Stimulated activated CD8-positive, alpha-beta memory T cell treated with anti-CD3 and anti-CD28 coated beads, Interleukin-2, amount 100 ng/mL, for 48 hours (primary cell): ENCODE measurements at places on chromosomes 2 and 18.

DNA sequence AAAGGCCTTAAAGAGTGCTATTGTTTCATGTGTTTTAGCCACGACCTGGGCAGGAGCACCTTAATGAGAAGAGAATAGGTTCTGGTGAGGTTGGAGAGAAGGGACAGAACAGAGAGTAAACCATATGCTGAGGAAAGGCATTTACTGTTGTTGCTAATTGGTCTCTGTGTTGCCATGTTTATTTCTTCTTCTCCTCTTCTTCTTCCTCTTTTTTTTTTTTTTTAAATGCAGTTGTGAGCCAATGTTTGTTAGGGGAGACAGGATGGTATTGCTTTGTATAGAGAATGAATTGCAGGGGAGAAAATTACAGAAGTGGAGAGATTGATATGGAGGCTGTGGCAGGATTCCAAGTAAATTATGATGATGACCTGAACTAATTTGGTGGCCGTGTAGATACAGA is 2.6 kb downstream of the SCN9A start:
- no peak for DNase-seq

GRCh38 chr2:46653539-46653938 is 174.2 kb downstream of the TMEM247 start:
- no peak for DNase-seq

DNA sequence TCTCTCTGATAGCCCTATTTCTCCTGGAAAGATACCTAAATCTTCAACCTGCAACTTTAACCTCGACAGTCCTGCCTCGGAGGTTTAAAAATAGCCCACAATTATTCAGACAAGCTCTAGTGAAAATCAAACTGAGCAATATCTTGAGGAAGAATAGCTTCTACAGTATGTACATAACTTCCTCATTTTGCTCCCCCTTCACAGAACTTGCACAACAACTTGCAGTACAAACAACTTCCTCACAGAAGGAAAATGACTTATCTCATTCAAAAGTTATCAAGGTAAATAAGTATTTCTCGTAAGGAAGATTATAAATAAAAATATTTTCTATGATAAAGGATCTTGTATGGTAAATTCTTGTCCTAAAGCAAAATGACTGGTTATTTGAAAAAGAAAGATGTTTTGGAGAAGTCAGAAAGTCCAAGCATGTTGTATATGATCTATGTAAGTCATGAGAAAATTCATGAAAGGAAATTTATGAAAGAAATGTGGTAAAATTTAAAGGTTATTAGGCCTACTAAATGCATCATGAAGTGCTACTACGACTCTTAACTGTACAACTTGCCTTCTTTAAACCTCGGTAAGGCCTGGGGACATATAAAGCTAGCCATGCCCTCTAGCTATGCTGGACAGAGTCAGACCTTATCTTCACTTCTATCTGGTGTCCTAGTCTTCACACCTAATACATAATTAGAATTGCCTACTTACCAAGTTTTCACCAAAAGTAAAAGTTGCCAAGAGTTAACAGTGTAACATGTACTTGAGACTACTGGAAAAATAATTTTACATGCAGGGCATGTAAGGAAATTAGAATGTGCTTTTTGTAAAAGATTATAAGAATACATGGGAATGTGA is 394.5 kb downstream of the DLGAP1 start:
- no peak for DNase-seq

GRCh38 chr2:165109915-165110314 is 93.9 kb downstream of the SCN3A start:
- no peak for DNase-seq

GRCh38 chr18:37429791-37430190 is 135.8 kb downstream of the CELF4 start:
- DNase-seq = no peak

DNA sequence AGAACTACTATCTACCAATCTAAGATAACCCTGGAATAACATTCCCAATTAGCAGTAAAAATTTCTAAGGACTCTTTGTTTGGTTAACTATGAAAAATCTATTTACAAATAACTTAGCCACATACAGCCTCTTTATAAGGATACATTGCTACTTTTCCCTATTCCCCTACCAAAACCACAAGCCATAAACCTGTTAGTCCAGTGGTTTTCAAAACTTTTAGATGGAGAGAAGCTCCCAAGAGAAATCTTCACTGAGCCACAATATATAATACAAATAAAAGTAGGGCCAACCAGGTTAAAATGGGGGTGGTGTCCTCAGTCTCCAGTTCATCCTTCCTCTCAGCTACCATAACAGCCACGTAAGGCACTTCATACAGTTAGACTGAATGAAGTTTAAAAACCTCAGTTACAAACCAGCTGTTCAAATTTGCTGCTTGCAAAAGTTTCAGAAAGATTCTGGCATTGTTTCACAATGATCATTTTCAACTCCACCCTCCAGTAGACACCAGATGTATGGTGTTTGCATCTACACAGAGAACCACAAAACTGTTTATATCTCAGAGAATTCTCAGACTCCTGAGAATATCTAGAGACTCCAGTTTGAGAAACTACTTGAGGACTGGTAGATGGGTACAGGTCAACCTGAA is 26.0 kb downstream of the SOS1 start:
- DNase-seq = no peak

DNA sequence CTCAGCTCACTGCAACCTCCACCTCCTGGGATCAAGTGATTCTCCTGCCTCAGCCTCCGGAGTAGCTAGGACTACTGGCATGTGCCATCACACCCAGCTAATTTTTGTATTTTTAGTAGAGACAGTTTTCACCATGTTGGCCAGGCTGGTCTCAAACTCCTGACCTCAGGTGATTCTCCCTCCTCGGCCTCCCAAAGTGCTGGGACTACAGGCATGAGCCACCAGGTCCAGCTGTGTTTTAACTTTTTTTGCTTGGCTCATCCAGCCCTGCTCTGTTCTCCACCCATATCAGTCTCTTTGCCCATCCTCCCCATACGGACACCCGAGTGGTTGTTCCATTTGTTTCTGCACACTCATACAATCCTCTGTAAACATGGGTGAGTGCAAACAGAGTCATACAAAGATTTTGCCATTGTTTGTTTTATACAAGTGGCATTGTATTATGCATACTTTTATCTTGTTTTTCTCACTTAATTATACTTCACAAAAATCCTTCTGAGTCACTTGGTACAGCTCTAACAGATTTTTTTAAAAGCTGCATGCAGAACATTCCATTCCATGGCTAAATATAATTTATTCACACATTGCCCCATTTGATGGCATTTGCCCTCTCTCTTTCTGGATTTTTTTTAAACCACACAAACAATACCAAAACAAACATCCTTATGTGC is 5.3 kb downstream of the APOB start:
- DNase-seq = no peak

GRCh38 chr2:39855856-39856255 is 76.8 kb upstream of the THUMPD2 start:
- no peak for DNase-seq

GRCh38 chr2:120758181-120759144 is 22.8 kb downstream of the GLI2 start:
- no peak for DNase-seq

DNA sequence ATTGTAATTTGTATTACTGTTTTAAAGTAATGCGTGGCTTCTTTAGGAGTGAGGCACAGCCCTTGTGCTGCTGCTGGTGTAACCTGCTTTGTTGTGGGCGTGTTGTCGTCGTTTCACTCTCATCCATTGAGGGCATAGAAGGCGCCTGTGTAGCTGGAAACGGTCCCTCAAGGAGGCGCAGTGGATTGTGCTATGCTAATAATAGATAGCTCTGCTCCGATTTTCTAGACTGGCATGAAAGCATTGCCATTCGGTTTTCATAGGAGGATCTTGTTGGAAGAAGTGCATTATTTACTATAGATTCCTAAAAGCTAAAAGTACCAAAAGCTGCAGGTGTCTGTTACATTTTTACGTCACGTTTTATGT is 17.9 kb downstream of the RAB12 start:
- no peak for DNase-seq

DNA sequence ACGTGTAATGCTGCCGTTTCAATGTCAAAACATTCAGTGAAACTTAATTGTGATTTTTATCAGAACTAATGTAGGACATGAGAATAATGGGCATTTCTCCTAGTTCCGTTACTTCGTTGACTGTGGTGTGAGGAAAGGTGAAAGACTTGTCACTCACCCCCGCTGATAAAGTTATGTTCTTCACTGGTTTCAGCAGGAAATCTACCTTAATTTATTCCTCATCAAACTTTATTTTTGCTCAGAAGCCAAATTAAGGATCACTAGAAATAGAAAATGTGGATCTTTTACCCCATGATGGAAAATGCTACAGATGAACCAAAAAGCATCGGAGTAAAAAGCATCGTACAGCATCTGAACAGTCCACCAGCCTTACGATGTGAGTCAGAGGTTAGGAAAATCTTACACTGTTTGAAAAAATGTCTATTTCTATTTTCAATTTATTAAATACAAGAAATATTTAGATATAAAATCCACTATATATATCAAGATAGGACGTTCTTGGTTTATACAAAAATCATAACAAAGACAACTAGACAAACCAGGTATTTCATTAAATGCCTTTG is 1.0 kb upstream of the ROCK1 start:
- no peak for DNase-seq

DNA sequence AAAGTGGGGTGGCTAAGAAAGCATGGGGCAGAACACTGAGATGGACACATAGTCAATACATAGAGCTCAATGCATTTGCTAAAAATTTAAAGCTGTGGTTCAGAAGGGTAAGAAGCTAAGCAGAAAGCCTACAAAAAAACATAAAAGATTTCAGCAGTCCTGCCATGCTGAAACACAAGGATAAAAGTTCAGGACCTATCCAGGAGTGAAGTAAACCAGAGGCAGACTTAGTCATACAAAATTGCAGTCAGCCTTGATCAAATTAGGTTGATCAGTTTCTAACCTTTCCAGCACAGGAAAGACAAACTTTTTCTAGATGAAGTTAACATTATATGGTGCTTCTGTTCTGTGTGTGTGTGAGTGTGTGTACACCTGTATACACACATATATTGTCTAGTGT is 120.8 kb upstream of the RBMS1 start:
- DNase-seq = no peak

GRCh38 chr2:96098900-96099590 is 17.3 kb downstream of the ADRA2B start:
- no peak for DNase-seq

GRCh38 chr18:62037989-62038778 is 145.4 kb upstream of the RNF152 start:
- DNase-seq = no peak

DNA sequence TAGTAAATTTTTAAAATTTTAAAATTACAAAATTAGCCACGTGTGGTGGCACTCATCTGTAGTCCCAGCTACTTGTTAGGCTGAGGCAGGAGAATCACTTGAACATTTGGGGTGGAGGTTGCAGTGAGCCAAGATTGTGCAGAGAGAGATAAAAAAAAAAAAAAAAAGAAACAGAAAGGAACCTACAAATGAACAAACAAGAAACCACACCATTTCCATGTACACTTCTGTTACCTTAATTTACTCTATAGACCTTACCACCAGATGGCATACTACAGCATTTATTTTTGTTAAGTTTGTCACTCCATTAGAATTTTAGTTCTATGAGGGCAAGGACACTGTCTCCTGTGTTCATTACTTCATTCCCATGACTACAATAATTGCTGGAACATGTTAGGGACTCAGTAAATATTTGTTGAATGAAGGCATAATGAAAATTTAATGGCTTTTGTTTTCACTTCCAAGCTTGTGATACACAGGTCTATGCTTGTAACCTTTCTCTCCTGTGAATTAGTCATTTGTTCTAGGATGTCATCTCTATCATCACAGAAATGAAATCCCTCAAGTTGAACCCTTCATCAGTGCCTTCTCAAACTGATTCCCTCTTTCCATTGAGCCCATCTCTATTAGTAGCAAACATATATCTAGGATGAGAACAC is 76.0 kb downstream of the ARHGAP15 start:
- no peak for DNase-seq

GRCh38 chr2:67825476-67825875 is 237.3 kb downstream of the C1D start:
- no peak for DNase-seq

- no peak for DNase-seq
These were observed 5.7 kb downstream of the TCF23 start for GRCh38 chr2:27154488-27154887.
